Stimulated activated CD8-positive, alpha-beta memory T cell treated with anti-CD3 and anti-CD28 coated beads, Interleukin-2, amount 100 ng/mL, for 1 hour (primary cell): ENCODE measurements at places on chromosomes 5 and 9.

DNA sequence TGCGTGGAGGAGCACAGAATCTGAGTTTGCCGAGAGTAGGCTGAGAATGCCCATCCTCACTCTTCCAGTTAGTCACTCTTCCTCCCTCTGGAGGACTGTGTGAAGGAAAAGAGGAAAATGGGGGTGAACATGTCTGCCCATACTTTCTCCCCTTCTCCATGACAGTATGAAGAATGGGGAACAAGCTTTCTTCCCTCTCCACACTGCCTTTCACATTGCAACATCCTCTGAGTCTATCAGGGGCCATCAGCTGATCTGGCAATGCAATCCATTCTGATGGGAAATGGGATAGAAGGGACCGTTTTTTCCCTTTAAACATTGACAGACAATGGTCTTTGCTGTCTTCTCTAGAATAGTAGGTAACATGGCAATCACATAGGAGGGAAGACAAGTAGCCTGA is 56.8 kb downstream of the UGCG start:
- no peak for DNase-seq

- no peak for DNase-seq
These were observed 820 bp upstream of the CFAP90 start for GRCh38 chr5:7851617-7852289.

DNA sequence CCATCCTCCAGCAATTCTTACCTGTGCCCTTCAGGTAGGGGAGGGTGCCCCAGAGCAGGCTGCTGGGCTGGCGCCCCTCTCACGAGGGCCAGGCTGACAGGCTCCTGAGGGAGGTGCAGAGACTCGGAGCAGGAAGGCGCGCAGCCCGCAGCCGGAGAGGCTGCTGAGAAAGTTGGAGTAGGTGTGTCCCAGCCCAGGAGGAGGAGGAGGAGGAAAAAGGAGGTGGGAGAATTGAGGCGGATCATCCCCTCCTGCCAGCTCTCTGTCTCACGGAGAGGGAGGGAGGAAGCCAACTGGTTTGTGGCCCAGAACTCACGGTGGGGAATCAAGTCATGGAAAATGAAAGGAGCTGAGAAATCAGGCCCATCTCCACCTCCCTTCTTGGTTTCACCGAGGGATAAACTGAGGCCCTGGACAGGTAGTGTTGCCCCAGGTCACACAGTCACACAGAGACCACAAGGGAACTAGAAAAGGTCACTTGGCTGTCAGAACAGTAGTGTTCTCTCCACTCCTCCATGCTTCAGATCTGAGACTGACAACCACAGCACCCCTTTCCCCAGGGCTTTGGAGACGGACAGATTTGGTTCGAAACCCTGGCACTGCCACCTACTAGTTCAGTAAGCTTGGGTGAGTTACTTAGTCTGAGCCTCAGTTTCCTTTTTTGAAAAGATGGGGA is at the start of gene FAT2:
Gene FAT2, minus strand, starts transcription at position 188 of the 676 bp plus-strand sequence. CDS start 22,400 bp downstream, outside the sequence.
- no peak for DNase-seq

DNA sequence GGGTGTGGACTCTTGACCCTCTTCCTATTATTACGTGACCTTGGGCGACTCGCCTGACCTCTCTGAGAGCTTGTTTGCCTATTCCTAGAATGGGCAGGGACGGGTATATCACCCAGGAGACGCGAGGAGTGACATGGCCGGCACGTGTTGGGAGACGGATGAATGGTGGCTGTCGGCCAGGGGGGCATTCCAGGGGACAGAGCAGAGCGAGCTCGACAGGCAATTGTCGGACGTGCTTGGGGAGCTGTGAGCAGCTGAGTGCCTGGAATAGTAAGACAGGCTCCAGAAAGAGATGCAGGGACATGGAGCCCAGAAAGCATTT is 29.3 kb upstream of the UNC5A start:
- DNase-seq: no peak

GRCh38 chr5:178241688-178242231 is 9.2 kb upstream of the PHYKPL start:
- DNase-seq: no peak

DNA sequence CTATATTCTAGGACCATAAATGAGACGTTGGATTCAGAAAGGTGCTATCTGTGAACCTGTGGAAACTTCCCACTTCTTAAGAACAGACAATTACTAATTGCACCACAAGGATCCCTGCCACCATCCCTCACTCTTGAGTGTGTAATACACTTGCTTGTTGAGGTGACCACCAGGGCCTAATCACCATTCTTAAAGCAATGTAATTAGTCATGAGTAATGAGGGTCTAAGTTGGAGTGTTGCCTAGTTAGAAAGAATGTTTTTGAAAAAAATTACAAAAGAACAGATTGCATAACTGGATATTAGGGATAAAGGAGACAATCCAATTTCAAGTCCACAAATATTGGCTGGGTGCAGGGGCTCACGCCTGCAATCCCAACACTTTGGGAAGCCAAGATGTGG is 56.9 kb upstream of the TRIO start:
- DNase-seq: no peak

- no peak for DNase-seq
These were observed 57.7 kb downstream of the FGF18 start for GRCh38 chr5:171477101-171477500.

DNA sequence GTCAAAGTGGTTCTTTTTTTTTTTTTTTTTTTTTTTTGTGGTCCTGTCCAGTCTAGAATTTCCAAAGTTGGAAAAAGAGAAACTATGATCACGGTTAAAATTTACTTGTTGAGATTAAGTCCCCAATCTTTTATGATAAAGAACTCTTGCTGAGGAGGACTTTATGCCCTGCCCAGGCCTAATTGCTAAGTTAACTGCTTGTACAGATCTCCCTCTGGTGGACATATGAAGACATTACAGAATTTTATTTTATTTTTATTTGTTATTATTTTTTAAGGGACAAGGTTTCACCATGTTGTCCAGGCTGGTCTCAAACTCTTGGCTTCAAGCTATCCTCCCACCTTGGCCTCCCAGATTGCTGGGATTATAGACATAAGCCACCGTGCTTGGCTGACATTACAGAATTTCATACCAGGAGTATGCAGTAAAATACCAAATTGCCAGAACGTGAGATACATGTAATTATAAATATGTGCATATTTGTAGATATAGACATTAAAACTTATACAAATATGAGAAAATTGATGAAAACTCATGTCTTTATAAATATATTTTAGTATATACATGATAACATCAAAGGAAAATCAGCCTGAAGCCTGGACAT is 91.2 kb downstream of the RFK start:
- DNase-seq: no peak

GRCh38 chr5:37889612-37890317 is 49.9 kb upstream of the GDNF start:
- no peak for DNase-seq

- no peak for DNase-seq
These were observed 75.7 kb upstream of the FBN2 start for GRCh38 chr5:128613766-128614165.

DNA sequence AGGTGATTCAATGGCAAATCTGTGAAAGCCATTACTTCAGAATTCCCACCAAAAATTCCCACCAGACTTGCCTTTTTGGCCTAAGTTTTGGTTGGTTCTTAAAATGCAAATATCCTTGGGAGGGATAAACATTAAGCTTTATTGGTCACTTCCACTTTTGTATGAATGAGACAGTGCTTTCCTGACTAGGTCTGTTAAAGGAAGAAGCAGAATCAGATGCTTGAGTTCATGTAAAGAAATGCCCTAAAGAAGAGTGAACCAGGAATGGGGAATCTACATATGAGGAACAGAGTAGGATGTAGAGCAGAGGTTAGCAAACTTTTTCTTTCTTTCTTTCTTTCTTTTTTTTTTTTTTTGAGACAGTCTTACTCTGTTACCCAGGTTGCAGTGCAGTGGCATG is 129.3 kb downstream of the GCNT1 start:
- no peak for DNase-seq

DNA sequence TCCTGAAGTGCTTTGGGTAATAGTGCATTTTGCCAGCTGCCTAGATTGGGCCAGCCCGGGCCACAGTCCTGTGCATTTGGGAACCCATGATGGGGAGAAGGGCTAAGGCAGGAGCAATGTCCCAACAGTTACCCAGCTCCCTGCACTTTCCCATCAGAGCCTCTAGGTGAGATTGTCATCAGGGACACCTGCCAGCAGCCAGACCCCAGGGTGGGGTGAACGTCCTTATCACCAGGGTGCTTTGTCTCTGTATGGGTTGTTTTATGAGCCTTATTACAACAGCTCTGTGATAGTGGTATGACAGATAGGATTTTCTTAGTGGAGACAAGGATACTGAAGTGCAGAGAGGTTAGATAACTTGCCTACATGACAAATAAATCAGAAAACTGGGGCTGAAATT is 365.7 kb downstream of the OSTF1 start:
- DNase-seq: no peak

DNA sequence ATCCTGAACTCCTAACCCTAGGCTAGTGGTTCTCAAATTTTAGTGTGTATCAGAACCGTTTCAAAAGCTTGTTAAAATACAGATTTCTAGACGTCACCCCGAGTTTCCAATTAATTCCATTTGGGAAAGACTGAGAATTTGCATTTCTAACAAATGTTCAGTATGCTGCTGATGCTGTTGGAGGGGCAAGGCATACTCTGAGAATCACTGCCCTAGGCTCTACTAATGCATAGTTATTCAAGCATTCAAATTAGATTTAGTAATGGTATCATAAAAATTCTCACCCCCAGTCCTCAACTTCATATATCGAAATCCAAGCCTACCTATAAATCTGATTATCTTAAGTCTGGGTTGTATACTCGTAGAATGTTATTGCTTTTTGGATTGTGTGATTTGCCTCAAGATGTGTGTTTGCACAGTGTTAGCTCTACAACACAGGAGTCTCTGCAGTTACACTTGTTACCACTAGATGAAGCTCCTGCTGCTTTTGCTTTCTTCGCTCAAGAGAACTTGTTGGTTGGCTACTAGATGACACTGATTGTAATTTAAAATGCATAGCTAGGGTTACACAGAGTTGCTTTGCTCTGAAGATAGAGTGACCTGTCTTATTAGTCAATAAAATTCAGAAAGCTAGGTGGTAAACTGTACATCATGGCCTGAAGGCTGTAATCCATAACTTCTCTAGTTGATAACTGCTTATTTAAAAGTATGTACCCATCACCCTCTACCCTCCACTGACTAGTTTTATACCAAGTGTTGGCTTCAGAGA is 7.5 kb upstream of the ERAP2 start:
- no peak for DNase-seq

DNA sequence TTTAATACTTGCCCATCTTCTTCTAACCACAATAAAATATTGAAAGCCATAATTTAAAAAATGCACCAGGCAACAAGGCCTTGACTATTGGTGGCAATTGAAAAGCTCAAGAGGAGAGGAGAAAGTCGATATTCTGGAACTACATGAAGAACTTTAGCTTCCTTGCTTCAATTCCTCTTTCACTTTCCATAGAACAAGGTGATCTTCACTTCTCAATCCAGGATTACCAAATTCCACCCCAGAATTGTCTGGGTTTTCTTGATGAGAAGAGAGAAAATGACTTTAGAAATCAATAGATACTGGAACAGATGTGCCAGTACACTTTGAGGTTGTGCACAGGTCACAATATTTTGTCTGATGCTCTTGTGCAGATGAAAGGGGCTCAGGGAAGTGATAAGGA is 52.2 kb downstream of the PTCD2 start:
- DNase-seq: no peak

GRCh38 chr9:92724528-92725265 is 39.9 kb downstream of the BICD2 start:
- no peak for DNase-seq

- DNase-seq: no peak
These were observed 13.6 kb downstream of the TRMO start for GRCh38 chr9:97908705-97909104.

- no peak for DNase-seq
These were observed 23.3 kb upstream of the TRIM14 start for GRCh38 chr9:98142182-98142907.

DNA sequence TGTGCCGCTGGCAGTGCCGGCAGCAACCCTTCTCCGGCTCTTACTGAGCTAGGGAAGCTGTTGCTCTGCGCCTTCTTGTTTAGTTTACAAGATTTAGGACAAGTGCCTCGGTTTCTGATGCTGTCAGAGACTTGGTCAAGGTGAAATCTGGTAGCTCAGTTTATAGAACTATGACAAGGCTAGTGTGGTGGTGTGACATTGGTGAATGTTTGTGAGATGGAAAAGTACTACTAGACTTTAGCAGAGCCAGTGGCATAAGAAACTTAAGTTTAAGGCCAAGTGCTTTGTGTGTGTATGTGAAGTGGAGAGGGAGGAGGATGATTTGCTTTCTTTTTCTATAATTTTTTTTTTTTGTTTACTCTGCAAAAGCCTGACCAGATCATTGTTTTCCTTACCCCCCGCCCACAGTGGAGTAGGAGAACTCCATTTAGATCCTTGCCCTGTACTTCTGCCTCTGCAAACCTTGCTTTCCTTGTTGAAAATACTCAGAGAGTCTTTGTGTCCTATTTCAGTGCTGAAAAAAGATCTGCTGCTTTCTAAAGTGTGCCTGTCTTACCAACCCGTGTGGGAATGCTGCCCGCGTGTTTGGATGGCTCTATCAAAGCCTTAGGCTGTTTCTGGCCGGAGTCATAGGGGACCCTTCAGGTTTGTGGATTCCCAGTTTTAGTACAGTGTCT is 75.9 kb downstream of the TRIO start:
- DNase-seq: no peak

GRCh38 chr5:150604894-150605440 is 35.5 kb upstream of the SYNPO start:
- DNase-seq: no peak

- no peak for DNase-seq
These were observed 83.4 kb upstream of the CTSL start for GRCh38 chr9:87642330-87643106.

- no peak for DNase-seq
These were observed 5.7 kb upstream of the DCTN4 start for GRCh38 chr5:150764530-150764929.

- DNase-seq: no peak
These were observed 28.2 kb downstream of the HAVCR1 start for GRCh38 chr5:157030692-157031091.

DNA sequence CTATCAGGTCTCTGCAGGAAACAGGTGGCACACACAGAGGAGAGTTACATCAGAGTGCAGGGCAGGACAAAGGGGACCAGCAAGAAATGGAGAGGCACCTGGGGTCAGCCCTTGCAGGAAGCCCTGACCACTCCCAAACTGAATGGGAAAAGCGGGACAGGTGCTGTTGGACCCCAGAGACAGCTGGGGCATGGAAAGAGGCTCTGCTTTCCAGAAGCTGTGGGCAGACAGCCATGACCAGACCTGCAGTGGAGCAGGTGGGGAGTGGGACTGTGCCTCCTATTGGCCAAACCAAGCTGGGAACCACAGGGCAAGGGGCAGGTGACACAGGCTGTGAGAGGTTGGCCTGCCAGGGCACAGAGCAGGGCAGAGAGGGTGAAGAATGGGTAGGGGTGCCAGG is 125.8 kb downstream of the BOD1 start:
- no peak for DNase-seq
